Activated naive CD8-positive, alpha-beta T cell treated with anti-CD3 and anti-CD28 coated beads, Interleukin-2, amount 50 U/mL, for 16 hours (primary cell): ENCODE measurements at places on chromosomes 7 and 10.

DNA sequence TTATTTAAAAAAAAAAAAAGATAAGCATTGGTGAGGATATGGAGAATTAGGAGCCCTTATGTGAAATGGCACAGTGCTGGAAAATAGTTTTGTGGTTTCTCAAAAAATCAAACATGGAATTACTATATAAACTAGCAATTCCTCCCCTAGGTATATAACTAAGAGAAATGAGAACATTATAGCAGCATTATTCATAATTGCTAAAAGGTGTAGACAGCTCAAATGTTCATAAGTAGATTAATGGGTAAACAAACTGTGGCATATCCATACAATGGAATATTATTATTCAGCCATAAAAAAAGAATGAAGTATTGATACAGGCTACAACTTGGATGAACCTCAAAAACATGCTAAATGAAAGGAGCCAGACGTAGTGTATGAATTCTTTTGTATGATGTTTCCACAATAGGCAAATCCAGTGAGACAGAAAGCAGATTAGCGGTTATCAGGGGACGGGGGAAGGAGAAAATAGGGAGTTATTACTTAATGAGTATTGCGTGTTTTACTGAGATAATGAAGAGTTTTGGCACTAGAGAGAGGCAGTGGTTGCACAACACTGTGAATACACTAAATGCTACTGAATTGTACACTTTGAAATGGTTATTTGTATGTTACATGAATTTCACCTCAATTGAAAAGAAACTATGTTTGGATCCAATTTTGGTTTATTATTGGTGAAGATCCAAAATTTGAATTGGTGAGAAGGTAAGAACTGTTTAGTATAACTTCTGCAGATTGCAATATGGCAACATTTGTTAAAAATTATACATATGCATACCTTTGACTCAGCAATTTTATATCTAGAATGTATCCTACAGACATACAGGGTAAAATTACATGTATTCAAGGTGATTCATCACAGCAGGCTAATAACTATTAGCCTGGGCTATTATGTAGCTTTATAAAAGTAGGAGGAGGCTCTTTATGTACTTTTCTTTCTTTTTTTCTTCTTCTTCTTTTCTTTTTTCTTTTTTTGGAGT, 69.7 kb downstream of the VCL start:
- DNase-seq, result no peak

DNA sequence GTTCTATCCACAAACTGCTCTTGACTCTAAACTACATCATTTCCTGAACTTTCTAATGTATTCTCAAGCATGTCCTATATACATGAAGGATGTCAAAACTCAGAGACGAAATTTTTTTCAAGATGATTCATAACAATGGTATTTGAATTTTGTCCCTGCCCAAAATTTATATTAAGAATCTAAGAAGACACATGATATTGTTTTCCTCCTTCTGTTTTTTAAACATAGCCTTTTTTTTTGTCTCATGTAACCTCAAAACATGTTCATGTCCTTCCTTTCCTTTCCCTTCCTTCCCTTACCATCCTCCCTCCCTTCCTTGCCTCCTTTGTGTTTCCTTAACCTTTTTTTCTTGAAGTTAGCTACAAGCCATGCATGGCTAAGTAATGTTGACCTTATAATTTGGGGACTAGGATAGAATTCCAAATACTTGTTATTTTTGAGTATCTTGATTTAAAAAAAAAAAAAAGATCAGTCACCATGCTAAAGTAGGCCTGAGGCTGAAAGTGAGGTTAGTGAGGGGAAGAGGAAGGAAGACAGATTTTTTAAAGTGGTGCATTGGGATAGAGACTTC, 163.0 kb downstream of the SUGCT start:
- DNase-seq, result no peak

- no peak for DNase-seq
Measured at GRCh38 chr7:108662783-108663362, 93.2 kb downstream of the DNAJB9 start.

DNA sequence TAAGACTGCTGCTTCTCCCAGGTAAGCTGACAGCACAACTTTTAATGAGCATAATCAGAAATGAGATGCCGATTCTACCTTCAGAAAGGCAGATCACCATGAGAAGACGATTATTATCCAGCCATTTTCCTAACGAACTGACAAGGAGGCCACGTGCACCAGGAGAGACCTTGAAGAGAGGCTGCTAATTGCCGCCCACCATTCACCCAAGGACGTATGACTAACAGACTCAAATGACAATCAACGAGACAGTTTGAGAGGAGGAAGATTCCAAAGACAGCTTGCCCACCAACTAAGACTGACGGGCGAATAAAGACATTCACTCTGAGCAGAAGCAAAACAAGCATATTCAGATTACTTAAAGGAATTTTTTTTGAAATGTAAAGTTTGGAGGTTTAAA, 301.9 kb upstream of the TAC1 start:
- no peak for DNase-seq

DNA sequence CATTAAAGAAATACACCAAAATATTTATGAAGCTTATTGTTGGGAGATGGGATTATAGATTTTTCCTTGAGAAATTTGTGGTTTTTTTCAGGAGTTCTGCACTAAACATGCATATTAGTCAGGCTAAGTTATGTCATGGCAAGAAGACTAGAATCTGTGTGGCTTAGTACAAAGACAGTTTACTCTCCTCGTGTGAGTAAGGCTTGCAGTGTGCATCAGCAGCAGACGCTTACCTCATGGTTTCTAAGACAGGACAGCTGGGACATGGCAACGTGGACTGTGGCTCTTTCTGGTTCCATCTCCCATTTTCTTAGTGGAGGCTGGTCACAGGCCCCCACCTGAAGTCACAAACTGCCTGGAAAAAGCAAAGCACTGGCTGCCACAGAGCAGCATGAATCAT, 429.6 kb upstream of the VSTM2A start:
- DNase-seq, result no peak

GRCh38 chr7:22772885-22773284, 45.9 kb downstream of the IL6 start:
- DNase-seq, result no peak

DNA sequence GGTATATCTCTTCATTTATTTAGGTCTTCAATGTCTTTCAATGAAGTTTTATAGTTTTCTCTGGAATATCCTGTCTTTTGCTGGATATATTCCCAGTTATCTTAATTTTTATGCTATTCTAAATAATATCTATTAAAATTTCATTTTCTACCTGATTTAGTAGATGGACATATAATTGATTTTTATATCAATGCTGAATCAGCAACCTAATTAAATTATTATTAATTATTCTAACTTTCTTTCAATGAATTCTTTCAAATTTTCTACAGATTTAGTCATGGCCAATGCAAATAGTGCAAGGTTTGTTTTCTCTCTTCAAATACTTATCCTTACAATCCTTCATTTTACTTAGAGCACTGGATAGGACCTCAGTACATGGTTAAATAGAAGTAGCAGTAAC, 56.8 kb downstream of the DENND11 start:
- DNase-seq, result no peak

- no peak for DNase-seq
Measured at GRCh38 chr7:38830826-38831225, 78.2 kb downstream of the VPS41 start.

- no peak for DNase-seq
Measured at GRCh38 chr10:24223953-24224352, 15.0 kb downstream of the KIAA1217 start.

- no peak for DNase-seq
Measured at GRCh38 chr10:69483963-69484362, 32.7 kb downstream of the TSPAN15 start.

DNA sequence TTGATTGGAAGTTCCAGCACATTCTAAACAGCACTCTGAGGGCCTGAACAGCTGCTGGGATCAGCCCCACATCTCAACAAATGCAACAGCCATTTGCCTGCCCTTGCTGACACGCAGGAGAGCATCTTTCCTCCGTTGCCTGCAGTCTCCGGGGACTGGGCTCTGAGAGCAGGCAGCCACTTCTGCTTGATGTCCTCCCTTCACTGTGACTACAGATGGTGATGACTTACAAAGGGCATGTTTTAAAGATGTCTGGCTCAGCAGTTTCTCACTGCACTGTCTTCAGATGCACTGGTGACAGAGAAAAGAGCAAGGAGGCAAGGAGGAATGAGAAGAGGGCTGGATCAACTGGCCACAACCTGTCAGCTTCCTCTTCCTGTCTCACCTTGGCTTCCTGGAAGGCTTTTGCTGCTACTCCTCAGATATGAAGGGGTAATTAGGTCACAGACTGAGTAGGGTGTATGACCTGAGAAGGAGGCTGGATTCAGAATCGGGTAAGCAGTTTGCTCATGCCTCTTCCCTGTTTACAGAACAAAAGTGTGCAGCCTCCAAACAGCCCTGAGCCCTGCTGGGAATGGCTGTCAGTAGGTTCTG, 143.5 kb upstream of the GHITM start:
- DNase-seq, result no peak

- DNase-seq, result no peak
Measured at GRCh38 chr10:34323192-34323591, 491.9 kb downstream of the PARD3 start.

DNA sequence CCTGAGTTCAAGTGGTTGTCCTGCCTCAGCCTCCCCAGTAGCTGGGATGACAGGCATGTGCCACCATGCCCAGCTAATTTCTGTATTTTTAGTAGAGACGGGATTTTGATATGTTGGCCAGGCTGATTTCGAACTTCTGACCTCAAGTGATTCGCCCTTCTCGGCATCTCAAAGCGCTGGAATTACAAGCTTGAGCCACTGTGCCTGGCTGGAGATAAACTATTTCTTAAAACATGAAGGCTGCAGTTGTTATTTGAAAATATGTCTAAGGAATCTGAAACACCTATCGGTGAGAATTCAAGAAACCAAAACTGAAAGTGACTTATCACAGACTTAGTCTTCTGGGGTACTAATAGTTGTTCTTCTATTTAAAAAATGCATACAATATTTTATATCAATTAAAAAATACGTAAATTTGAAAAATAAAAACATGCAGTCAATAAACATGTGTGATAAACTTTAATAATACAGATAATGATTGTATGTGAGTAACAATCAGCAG, 176.9 kb upstream of the PRSS58 start:
- no peak for DNase-seq

DNA sequence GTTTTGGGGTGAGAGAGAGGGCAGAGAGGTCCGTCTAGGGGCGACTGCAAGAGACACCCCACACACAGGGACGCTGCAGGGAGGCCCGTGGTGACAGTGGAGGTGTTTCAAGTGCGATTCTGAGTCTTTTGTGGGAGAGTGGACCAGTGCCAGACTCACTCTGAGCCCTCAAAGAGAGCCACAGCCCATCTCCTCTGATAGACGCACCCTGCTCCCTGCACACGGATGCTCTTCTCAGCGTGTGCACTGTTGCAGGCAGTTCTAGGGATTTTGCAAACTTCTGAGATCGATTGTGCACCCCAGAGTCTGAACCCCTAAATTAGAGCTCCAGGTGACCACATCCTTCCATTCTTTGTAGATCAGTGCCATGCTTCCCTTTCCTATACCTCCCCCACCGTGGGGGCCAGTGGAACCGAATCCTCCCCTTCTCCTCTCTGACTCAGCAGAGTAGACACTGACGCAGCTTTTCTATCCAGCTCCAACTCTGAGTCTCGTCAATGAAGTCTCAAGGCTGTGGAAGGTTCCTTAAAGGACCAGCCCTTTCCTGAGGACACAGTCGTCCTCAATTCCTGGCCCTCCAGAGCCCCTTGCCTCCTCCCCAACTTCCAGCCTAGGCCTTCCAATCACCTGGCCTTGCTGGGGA, 83.8 kb downstream of the TMEM130 start:
- no peak for DNase-seq

GRCh38 chr7:91243591-91244301, 20.5 kb upstream of the FZD1 start:
- no peak for DNase-seq

DNA sequence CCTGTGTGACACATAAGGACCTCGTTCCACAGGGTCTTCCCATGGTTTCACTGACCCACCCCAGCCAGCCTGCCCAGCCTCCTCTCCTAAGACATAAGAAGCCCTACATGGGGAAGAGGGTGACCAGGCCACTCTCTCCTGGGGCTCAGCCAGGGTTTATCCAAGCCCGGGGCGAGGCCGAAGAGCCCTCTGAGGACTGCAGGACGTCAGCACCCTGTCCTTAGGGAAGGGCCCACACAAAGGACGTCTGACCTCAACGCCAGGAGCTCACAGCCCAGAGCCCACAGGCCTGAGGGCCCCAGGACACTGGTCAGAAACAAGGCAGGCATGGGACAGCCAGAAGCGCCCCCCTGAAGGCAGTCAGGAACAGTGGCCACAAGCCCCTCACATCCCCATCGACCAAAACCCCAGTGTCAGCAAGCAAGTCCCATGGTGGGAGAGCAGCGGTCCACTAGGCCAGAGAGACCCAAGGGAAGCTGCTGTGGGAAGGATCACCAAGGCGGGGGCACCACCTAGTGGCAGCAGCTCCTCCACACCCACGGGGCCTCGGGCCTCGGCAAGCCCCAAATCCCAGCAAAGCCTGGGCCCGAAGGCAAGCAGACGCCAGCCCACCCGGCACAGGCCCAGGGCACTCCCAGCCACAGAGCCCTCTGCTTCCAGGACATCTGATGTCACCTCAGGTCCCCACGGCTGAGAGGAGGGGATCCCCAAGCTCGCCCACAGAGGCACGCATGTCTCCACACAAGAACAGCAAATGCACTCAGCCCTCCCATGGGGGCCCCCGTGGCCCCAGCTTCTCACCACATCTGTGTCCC, 23.4 kb downstream of the MAD1L1 start:
- no peak for DNase-seq

DNA sequence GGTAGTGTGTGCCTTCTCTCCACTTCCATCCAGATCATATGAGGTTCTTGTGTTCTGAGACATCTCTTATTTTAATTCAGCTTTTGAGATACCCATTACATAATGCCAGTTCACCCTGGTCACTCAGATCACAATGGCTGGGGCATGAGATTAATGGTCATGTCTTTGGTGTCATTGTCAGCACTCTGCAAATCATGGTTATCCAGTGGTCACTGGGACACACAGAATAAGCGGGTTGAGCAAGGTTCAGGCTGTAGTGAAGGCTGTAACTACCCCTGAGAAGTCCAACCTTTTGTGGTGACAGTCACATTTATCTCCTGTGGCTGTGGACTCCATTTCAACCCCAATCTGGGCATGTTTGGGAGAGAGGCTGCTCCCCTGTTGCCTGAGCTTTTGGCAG, 35.8 kb downstream of the SORCS3 start:
- no peak for DNase-seq

DNA sequence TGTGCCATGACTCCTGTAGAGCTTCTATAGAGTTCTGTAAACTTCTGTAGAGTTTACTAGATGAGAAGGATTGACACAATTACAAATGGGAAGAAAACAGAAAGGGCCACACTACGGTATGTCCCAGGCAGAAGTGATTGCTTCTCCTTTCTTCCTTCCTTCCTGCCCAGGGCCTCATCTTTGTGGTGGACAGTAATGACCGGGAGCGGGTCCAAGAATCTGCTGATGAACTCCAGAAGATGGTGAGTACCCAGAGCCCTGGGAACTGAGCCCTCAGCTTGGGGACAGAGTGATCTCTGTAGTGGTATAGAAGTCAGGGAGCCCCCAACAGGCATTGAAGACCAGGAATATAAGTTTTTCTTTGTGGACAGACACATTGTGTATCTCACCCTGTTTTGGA, 1.7 kb downstream of the ARF5 start:
- DNase-seq, result no peak

- no peak for DNase-seq
Measured at GRCh38 chr10:3802526-3803265, 17.7 kb upstream of the KLF6 start.

- DNase-seq, result no peak
Measured at GRCh38 chr10:16968416-16969041, 151.3 kb upstream of the RSU1 start.

- no peak for DNase-seq
Measured at GRCh38 chr10:52483587-52483986, 169.5 kb downstream of the DKK1 start.
